ENCODE measurements at places on chromosomes 13 and 19.

- DNase-seq = no peak
- H3K27ac ChIP-seq = no peak overlapping the region
- no peaks in the 10 kb centered on the region for H3K36me3 ChIP-seq
- H3K27me3 ChIP-seq = no peaks in the 10 kb centered on the region
These were observed 8.8 kb upstream of the TNFSF9 start for GRCh38 chr19:6521718-6522646.

DNA sequence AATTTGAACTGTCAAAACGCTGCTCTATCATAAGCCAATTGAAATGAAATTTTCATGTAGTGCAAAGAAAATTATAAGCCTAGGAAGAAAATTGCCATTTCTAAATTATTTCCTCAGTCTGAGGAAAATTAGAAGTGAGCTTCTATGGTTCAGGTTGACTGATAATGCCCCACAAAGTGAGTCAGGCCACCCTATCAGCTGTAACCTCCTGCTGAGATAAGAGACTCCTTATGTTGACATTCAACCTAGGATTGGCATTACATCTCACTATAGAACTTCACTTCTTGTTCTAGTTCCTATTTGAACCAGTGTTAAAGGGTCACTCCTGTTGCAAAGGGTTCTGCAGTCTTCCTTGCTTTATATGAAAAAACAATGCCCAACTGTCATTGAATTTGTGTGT, 32.6 kb upstream of the RFC3 start:
- H3K27me3 ChIP-seq = no peaks in the 10 kb centered on the region
- no peaks in the 10 kb centered on the region for H3K36me3 ChIP-seq
- H3K4me1 ChIP-seq = no peaks in the 10 kb centered on the region
- no peak overlapping the region for H3K27ac ChIP-seq
- no peak for DNase-seq

DNA sequence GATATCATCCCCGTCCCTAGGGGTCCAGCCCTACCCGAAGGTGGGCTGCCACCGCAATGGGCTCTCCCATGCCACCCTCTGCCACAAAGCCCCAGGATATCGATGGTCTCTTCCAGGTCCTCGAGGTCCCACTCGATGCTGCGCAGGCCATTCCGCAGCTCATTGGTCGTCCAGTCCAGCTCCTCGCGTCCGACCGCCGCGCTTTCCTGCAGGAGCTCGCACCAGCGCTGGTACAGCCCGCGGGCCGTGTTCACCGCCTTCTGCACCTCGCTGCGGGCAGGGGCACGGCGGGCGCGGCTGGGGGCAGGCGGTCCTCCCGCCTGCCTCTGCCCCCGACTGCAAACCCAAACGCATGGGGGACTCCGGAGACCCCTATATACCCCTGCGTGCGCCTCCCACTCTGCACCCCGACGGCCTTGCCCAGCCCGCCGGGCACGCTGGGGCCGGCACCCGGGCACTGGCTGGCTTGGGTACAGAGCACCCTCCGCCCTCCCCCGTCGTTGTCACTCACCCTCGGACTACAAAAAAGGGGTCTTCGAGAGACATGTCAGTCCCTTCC, 468 bp downstream of the STX10 start:
- H3K4me3 ChIP-seq = peak overlapping the region; percentile 82
- H3K27ac ChIP-seq = peak overlapping the region; percentile 98
- no peaks in the 10 kb centered on the region for H3K27me3 ChIP-seq
- H3K36me3 ChIP-seq = no peaks in the 10 kb centered on the region
- DNase-seq = no peak
- peaks cover 16% of the 10 kb centered on the region for H3K4me1 ChIP-seq

DNA sequence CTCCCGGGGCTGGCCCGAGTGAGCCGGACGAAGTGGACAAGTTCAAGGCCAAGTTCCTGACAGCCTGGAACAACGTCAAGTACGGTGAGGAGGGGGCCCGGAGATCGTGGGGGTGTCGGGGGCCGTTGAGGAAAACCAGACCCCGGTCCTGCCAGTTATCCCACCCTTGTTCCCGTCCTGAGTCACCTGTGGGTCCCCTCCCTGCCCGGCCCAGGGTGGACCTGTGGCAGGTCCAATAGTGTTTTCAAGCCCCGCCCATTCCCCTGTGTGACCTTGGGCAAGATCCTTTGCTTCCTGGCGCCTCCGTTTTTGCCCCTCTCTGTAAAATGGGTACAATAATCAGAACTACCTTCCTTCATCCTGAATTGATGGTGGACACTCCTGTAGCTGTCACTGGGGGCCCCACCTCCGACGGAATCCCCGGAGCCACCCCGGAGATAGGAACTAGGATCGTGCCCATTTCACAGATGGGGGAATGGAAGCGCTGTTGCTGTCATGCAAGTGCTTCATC, 593 bp downstream of the ATG4D start:
- H3K27ac ChIP-seq = peak overlapping the region; percentile 94
- peaks cover 27% of the 10 kb centered on the region for H3K4me1 ChIP-seq
- H3K4me3 ChIP-seq = peak overlapping the region; percentile 88
- no peaks in the 10 kb centered on the region for H3K27me3 ChIP-seq
- DNase-seq = no peak

DNA sequence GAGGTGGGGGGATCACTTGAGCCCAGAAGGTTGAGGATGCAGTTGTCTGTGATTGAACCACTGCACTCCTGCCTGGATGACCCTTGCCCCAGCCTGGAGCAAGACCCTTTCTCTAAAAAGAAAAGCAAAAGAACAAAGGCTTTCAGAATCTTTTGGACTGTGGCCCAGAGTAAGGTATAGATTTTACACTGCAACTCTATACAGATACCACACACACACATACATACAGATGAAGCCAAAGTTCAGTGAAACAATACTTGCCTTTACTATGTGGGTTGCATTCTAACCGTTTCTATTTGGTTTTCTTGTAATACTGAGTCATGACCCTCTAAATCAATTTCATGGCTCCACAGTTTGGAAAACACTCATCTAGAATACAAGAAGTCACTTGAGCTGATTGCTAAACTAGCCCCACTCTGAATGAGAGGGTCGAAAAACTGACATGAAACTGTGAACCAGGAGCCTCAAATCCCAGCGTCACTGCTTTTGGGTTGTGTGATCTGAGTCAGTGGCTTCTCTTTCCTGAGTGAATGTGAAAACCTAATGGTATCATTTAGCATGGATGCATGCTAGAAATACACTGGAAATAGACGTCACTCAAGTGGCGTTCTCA, 756.1 kb downstream of the UQCRFS1 start:
- H3K27ac ChIP-seq = no peak overlapping the region
- DNase-seq = no peak
- H3K27me3 ChIP-seq = no peaks in the 10 kb centered on the region
- H3K4me3 ChIP-seq = no peak overlapping the region
- H3K36me3 ChIP-seq = no peaks in the 10 kb centered on the region

- H3K4me1 ChIP-seq = no peaks in the 10 kb centered on the region
- no peaks in the 10 kb centered on the region for H3K36me3 ChIP-seq
- no peak overlapping the region for H3K4me3 ChIP-seq
- DNase-seq = no peak
These were observed 1101.9 kb downstream of the PCDH9 start for GRCh38 chr13:66128201-66128600.

- H3K4me3 ChIP-seq = no peak overlapping the region
- H3K36me3 ChIP-seq = no peaks in the 10 kb centered on the region
- H3K27ac ChIP-seq = no peak overlapping the region
- no peaks in the 10 kb centered on the region for H3K4me1 ChIP-seq
- H3K27me3 ChIP-seq = no peaks in the 10 kb centered on the region
These were observed 456.0 kb downstream of the TBC1D4 start for GRCh38 chr13:75025956-75026355.

GRCh38 chr13:82597747-82598146, 1284.5 kb downstream of the SLITRK1 start:
- no peak for DNase-seq
- H3K36me3 ChIP-seq = no peaks in the 10 kb centered on the region
- no peak overlapping the region for H3K4me3 ChIP-seq

DNA sequence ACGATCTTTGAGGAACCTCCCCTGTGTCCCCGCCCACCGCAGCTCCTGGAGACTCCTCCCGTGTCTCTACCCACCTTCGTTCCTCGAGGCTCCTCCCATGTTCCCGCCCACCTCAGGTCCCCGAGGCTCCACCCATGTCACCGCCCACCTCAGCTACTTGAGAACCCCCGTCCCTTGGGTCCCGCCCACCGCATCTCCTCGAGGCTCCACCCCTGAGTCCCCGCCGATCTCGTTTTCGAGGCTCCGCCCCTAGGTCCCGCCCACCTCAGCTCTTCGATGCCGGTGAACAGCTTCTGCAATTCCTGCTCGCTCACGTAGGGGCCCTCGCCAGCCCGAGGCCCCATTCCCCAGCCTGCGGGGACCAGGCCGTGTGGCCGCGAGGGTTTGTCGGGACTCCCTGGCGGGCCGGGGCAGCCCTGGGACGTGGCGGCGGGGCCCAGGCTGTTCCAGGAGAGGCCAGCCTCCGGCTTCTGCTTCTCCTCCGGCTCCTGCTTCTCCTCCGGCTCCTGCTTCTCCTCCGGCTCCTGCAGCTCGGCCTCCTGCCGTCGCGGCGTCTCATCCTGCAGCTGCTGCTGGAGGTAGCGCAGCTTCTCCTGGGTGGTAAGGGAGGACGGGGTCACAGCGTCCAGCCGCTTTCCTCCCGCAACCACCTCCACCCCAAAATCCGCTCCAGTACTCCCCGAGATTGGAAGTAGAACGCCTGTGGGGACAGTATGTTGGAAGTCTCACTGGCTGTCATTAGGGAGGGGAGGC, 16.7 kb downstream of the TSKS start:
- H3K27ac ChIP-seq = no peak overlapping the region
- DNase-seq = no peak
- no peaks in the 10 kb centered on the region for H3K27me3 ChIP-seq
- no peak overlapping the region for H3K4me3 ChIP-seq
- no peaks in the 10 kb centered on the region for H3K36me3 ChIP-seq
- H3K4me1 ChIP-seq = no peaks in the 10 kb centered on the region

- H3K36me3 ChIP-seq = peaks cover 15% of the 10 kb centered on the region
- H3K4me3 ChIP-seq = no peak overlapping the region
- H3K4me1 ChIP-seq = no peaks in the 10 kb centered on the region
- no peaks in the 10 kb centered on the region for H3K27me3 ChIP-seq
These were observed 10.2 kb downstream of the C19orf12 start for GRCh38 chr19:29704562-29705558.

GRCh38 chr13:90968166-90968904, 379.2 kb upstream of the MIR17HG start:
- DNase-seq = no peak
- no peaks in the 10 kb centered on the region for H3K27me3 ChIP-seq
- no peak overlapping the region for H3K27ac ChIP-seq
- H3K4me1 ChIP-seq = no peaks in the 10 kb centered on the region
- H3K4me3 ChIP-seq = no peak overlapping the region
- H3K36me3 ChIP-seq = no peaks in the 10 kb centered on the region

DNA sequence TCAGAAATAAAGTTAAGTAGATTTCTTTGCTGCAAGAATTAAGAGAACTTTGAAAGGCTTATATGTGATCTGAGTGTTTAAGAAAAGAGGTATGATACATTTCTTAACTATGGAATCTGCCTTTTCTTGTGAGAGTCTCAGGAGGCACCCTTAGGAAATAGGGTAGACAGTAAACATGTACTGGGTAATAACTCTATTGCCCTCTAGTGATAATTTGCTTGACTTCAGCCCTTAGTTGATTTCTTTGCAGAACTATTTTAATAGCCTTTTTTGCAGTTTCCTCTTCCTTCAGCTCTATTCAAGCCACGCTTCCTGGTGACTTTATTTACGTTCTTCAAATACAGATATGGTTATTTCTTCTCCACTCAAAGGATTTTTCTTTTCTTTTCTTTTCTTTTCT, 37.0 kb upstream of the CCNA1 start:
- no peak overlapping the region for H3K27ac ChIP-seq
- no peaks in the 10 kb centered on the region for H3K4me1 ChIP-seq
- no peak for DNase-seq

GRCh38 chr13:100484702-100485101, 103.9 kb downstream of the GGACT start:
- H3K27ac ChIP-seq = no peak overlapping the region
- no peak for DNase-seq
- no peaks in the 10 kb centered on the region for H3K27me3 ChIP-seq

DNA sequence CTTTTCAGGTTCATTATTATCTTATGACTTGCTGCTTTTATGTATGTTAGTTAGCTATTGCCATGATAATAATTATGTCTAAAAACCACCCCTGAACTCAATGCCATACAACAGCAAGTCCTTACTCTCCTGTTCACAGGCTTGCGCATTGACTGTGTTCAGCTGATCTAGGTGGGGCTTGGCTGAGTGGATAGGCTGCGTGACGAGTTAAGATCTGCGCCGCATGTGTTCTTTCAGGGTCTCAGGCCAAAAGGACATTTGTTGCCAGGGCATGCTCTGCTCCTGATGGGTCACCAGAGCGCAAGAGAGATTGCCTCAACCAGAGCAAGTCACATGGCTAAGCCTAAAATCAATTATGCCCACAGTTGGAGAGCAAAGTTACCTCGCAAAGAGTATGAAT, 859 bp downstream of the ZNF568 start:
- H3K27me3 ChIP-seq = no peaks in the 10 kb centered on the region
- peak overlapping the region; percentile 90 for H3K27ac ChIP-seq
- peaks cover 35% of the 10 kb centered on the region for H3K36me3 ChIP-seq
- DNase-seq = no peak
- H3K4me3 ChIP-seq = peak overlapping the region; percentile 64
- peaks cover 18% of the 10 kb centered on the region for H3K4me1 ChIP-seq

GRCh38 chr19:912181-913079, 589 bp downstream of the R3HDM4 start:
- H3K4me1 ChIP-seq = peaks cover 27% of the 10 kb centered on the region
- DNase-seq = no peak
- H3K27ac ChIP-seq = peak overlapping the region; percentile 70
- H3K4me3 ChIP-seq = peak overlapping the region; percentile 75
- H3K27me3 ChIP-seq = peaks cover 2% of the 10 kb centered on the region

DNA sequence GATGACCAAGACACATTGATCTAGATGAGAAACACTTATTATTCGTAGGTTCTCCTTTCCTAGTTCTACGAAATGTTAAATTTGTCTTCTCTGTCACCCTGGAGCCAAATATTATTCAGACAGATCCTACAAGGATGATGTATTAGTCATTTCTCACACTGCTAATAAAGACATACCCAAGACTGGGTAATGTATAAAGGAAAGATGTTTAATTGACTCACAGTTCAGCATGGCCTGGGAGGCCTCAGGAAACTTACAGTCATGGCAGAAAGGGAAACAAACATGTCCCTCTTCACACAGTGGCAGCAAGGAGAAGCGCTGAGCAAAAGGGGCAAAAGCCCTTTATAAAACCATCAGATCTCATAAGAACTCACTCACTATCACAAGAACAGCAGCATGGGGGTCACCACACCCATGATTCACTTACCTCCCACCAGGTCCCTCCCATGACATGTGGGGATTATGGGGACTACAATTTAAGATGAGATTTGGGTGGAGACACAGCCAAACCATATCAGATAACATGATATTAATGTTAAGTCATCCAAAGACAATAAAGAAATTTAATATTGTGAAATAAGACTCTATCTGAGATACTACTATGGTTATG, 1248.8 kb upstream of the SLC10A2 start:
- no peak overlapping the region for H3K27ac ChIP-seq
- no peak overlapping the region for H3K4me3 ChIP-seq
- DNase-seq = no peak
- H3K36me3 ChIP-seq = no peaks in the 10 kb centered on the region
- H3K27me3 ChIP-seq = no peaks in the 10 kb centered on the region
- no peaks in the 10 kb centered on the region for H3K4me1 ChIP-seq

GRCh38 chr19:6058518-6059201, 51.6 kb downstream of the RFX2 start:
- peak overlapping the region; percentile 93 for H3K27ac ChIP-seq
- DNase-seq = no peak
- no peaks in the 10 kb centered on the region for H3K36me3 ChIP-seq
- H3K27me3 ChIP-seq = no peaks in the 10 kb centered on the region
- peaks cover 76% of the 10 kb centered on the region for H3K4me1 ChIP-seq
